ENCODE measurements at places on chromosomes 12 and 14.

DNA sequence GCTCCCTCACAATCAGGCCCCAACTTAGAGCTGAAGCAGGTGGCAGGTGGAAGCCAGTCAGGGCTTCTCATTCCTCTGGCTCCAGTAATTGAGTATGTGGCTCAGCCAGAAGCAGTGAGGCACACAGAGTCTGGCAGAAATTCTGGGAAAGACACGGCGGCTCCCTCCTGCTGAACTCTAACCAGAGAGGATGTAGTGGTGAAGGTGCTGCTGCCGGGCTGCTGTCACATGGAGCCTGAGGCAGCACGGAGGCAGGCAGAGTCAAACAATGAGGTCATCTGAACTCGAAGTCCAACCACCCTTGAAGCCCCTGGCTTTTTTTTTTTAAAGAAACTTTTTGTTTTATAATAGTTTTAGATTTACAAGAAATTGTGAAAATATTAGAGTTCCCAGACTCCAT is 33.4 kb upstream of the SMOC1 start:
- DNase-seq = no peak

DNA sequence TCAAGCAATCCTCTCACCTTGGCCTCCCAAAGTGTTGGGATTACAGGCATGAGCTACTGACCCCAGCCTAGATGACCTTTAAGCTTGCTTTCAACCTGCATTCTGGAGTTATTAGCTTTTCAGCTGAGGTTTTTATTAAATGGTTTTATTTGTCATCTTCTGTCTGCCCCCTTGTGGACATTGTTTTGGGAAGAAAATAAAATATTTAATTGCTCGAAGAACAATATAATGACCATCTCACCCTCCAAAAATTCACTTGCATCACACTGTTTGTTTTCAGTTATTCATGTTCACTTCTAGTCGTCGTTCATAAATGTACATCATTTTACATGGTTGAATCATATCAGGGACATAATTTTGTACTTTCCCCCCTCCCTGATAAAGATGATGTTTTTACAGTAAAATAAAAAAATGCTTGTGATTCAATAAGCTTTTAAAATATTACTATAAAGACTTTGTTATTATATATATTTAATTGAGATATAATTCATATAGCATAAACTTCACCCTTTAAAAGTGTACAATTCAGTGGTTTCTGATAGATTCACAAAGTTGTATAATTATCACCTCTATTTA is 10.1 kb upstream of the SPATS2 start:
- DNase-seq = no peak

- DNase-seq = no peak
Observed at GRCh38 chr12:10779103-10779502, 23.3 kb downstream of the TAS2R7 start.

- peak; percentile 29 for DNase-seq
Observed at GRCh38 chr14:45526715-45527549, 273.9 kb upstream of the MIS18BP1 start.

DNA sequence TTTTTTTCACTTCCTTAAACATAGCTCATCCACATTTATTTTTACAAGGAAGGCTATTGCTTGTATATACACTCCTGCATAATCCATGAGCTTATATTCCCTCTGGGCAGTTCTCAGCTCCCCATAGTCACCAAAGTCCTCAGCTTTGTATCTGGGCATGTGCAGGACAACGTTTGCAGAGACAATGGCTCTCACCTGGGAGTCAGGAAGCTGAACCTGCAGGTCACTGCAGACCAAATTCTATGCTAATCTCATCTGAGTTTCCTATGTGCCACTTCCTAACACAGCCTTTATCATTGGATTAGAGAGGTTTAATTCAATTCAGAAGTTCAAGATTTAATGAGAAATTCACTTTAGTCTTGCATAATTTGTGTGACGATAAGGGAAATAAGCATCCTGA is 131.5 kb downstream of the KCNK10 start:
- DNase-seq = no peak

DNA sequence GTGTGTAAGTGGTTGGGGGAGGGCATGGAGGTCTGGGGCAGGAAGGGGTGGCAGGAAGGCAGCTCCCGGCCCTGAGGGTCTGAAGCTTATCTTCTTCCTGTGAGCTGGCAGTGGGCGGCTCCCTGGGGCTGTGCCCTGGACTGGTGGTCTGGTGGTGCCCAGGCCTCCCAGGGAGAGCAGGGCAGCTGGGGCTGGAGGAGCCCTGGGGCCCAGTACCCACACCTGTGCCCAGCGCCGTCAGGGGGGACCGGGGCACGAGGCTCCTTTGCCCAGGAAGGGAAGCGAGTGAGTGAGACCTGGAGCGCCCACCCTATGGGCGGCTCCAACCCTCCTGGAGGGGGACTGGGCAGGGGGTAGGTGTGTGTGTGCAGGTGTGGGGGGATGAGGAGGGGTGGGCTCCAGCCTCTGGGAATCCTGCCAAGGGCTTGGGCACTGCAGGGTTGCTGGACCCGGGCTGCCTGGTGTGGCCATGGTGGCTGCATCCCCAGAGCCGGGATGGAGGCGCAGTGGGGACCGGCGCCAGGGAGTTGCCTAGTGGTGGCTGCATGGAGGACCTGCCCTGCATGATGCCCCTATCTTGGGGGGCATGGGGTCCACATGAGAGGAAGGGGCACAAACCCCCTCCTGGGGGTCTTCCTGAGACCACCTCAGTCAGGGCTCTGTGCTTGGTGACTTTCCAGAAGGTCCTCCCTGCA is 353.6 kb downstream of the TMEM121 start:
- no peak for DNase-seq

DNA sequence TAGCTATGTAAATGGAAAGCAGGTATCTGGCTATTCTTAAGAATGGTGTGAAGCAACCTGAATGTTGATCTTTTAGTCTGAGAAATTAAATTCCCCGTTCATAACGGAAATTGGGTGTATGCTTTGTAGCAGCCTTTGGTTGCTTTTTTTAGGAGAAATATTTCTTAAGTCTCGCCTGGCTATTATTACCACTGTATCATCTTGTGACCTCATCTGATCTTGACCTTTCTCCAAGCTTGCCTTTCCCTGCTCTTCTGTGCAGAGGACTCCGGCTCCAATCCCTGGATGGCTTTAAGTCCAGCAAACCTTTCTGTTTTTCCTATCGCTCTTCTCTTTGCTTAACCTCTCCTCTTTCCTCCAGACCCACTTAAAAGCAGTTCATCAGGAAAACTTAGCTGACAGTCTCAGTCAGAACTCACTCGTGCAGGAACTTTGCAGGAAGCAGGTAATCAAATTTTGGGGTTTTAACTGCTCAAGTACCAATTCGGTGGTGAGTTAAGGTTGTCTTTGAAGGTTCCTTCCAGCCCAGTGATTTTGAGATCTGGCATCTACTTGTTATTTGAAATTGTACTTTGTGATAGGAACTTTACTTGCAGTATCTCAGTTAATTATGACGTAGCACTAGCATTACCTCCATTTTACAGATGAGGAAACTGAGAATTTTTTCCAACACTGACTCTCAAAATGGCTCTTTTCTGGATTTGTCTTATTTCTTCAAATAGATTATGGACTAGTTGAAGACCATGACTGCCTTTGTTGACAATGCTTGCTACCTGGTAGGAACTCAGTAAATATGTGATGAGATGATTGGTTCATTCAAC is 14.1 kb downstream of the PPFIBP1 start:
- DNase-seq = no peak

DNA sequence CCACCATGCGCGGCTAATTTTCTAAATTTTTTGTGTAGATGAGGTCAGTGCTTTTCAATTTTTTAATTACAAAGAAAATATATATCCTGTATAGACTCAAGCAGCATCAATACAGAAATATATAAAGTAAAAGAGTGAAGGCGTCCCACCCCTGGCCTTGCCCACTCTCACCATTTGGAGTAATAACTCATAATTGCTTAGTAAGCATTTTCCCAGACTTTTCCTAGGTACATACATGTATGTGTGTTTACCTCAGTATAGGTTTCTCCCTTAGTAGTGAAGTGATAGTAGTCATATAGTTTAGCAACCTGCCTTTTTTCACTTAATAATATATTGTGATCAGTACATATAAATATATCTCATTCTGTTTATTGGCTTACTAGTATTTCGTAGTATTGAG is 200.1 kb downstream of the NUBPL start:
- no peak for DNase-seq

- no peak for DNase-seq
Observed at GRCh38 chr12:68743356-68743755, 2.6 kb upstream of the SLC35E3 start.

- no peak for DNase-seq
Observed at GRCh38 chr14:71698027-71698426, 234.2 kb upstream of the RGS6 start.

DNA sequence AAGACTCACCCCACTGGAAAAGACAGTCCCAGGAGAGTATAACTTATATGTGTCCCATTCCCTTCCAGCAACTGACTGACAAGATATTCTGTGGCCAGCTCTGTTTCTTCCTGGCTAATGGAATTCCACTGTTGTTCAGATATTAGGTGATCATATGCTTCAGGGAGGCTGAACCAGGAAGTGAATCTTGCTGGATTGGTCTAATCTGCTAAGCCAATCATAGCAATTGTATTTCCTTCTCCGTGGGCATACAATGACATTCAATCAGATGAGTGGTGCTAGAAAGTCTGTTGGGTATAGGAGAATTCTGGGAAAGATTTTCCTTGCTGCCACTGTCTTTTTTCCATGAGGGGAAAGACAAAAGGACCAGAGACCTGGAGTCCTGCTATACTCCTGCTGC is 12.1 kb downstream of the PYGL start:
- no peak for DNase-seq

DNA sequence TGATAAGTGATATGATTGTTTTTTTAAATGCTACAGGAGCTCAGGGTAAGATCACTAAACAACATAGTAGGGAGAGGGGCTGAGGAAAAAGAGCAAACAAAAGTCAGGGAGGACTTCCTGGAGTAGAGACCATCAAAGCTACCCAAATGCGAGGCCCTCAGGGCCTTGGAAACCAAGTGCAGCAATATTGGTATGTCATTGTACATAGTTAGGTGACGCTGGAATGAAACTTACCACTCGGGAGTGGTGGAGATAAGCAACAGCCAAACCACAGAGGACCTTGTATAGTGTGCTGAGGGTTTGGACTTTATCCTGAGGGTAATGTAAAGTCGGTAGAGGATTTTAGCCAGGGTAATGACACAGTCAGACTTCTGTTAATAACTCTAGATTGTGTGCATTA is 13.8 kb downstream of the KITLG start:
- DNase-seq = no peak

- no peak for DNase-seq
Observed at GRCh38 chr12:79954037-79954610, 19.2 kb upstream of the PPP1R12A start.

- DNase-seq = no peak
Observed at GRCh38 chr14:64584190-64584589, 34.4 kb downstream of the PPP1R36 start.

DNA sequence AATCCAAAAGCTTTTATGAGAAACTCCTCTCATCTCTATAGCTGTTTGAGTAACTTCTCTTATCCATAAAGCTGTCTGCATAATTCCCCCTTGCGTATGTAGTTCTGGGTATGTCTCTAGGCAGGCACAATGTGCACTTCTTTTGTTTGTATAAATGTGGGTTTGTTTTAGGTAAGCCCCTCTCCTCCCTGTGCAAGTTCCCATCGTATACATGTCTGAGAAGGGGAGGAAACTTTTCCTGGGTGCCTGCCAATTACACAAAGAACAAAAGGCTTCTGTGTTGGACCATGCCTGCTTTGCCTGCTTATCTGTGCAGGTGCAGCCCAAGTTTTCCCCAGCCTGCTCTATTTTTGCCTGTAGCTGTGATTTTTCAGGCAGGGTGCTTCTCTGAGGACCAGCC is 96.7 kb downstream of the CCER1 start:
- DNase-seq = no peak

- DNase-seq = no peak
Observed at GRCh38 chr12:46386877-46387629, 14.5 kb upstream of the SLC38A2 start.

- no peak for DNase-seq
Observed at GRCh38 chr12:46263140-46264016, 5.5 kb downstream of the SLC38A1 start.

- DNase-seq = no peak
Observed at GRCh38 chr12:131076296-131076695, 122.6 kb downstream of the ADGRD1 start.

DNA sequence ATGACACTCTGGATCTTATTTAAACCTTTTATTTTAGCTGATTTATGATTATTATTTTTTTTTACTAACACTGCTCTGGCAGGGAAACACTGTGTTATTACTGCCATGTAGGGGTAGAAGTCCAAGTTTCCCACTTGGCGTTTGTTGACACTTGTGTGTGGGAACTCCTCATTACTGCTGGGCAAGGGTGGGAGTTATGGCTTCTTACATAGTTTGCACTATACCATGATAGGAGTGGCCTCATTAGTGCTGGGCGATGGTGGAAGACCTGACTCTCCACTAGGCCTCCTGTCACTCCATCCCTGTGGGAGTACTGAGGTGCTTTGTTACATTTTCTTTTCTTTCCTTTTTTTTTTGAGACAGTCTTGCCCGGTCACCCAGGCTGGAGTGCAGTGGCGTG is 83.5 kb downstream of the BRMS1L start:
- DNase-seq = no peak
